ENCODE measurements at places on chromosomes 6 and 20.

- no peak for DNase-seq
Observed at GRCh38 chr6:33380272-33380981, 11.2 kb upstream of the KIFC1 start.

GRCh38 chr6:34143884-34144580, 1.9 kb downstream of the GRM4 start:
- DNase-seq: peak; percentile 25

GRCh38 chr6:118810420-118811027, 83.4 kb upstream of the ASF1A start:
- DNase-seq: peak; percentile 37

GRCh38 chr6:142802124-142802523, 142.9 kb downstream of the HIVEP2 start:
- DNase-seq: peak; percentile 32

GRCh38 chr6:167236239-167236571, 54.9 kb upstream of the UNC93A start:
- no peak for DNase-seq

- no peak for DNase-seq
Observed at GRCh38 chr6:53284901-53285300, 63.8 kb downstream of the ELOVL5 start.

DNA sequence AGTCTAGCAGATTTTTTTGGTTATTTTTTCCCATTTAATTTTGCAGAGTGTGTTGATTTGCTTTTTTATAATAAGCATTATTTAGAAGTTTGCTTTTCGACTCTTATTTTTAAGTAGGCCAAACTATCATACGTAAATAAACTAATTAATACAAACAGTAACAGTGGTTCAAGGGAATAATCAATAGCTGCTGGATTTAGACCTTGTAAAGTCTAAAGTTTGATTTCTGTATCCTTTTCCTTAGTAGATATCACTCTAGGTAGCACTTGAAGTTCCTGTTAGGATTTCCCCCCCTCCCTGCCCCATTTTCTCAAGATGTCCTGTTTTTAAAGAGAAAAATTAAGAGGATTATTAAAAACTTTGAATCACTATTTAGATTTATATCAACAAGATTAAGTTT, 136.1 kb downstream of the B3GAT2 start:
- no peak for DNase-seq

DNA sequence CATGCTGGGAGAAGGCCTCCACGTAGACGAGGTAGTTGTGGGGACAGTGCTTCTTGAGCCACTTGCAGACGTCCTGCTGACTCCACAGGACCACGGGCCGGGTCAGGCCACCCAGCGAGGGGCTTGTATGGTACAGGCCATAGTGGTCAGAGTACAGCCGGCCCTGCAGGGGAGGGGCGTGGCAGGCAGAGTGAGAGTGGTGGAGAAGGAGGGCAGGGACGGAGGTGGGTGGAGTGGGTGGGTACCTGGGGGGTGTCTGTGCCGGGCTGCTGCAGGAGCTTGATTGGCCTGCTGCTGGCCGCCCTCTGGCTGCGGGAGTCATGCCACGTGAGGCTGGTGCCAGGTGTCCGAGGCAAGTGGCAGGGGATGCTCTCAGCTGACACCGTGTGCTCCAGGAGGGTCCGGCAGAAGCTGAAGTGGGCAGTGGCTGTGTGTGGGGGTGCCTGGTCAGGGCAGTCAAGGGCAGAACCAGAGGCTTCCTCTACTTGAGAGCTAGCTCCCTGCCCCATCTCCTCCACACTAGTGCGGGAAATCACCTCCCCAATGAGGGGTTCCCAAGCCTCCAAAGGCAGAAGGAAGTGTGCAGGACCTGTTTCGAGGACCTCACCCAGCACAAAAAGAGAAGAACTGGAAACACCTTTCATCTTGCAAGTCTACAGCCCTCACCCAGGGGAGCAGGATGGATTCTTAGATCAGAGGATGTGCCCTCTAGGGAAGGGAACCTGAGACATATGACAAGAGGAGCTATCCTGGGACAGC, 2.3 kb downstream of the SAMD10 start:
- DNase-seq: no peak

- DNase-seq: no peak
Observed at GRCh38 chr20:47660983-47661700, 124.1 kb downstream of the SULF2 start.

DNA sequence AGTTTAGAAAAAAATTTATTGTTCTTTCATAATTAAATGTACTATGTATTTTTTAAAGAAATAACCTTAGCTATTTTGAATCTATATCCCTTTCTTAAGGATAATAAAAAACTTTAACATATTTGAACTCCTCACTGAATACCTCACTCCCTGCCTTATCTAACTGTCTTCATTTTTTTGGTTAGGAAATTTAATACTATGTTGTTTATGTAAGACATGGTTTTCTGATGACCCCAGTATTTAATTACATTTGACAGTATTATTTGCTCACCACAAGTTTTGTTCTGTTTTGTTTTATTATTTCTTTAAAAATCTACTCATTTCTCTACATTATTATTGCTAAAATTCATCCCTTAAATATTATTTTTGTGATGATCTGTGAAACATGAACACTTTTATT, 394.4 kb upstream of the ADGRB3 start:
- DNase-seq: no peak

GRCh38 chr6:11609324-11610071, 71.9 kb downstream of the TMEM170B start:
- DNase-seq: no peak

- DNase-seq: no peak
Observed at GRCh38 chr6:2209226-2209809, 36.1 kb downstream of the GMDS start.

DNA sequence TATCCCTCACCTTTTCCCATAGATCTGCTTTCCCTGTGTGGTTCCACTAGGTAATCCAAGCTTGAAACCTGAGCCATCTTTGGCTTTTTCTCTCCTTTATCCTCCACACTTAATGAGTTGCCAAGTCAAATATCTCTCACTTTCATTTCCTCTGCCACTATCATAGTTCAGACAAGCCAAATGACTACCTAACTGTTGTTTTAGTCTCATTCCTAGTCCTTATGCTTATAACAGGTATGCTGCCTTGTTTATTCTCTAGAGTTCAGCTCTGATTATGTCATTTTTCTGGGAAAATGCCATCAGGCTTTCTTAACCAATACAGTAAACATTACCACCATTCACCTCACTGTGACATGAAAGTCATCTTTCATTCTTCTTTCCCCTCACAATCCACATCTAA, 6.5 kb downstream of the EFHC1 start:
- no peak for DNase-seq

DNA sequence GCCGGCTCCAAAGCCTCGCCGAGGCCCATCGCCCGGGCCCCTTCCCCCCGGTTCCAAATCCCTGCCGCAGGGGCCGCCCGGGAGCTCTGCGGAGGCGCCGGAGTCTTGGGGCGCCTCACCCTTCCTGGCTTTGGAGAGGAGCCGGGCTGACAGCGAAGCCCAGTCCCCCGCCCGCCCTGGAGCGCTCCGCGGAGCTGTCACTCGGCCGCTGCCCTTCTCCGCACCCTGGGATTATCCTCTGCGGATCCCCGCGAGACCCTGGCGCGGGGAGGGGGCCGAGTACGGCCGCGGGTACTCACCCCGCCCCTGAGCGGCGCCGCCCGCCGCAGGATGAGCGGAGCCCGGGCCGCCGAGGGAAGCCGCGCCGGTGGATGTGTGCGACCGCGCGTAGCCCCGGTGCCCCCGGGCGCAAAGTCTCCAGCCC, 343 bp downstream of the SNAP91 start:
- no peak for DNase-seq

- no peak for DNase-seq
Observed at GRCh38 chr6:26118999-26119398, 31.8 kb downstream of the HFE start.

DNA sequence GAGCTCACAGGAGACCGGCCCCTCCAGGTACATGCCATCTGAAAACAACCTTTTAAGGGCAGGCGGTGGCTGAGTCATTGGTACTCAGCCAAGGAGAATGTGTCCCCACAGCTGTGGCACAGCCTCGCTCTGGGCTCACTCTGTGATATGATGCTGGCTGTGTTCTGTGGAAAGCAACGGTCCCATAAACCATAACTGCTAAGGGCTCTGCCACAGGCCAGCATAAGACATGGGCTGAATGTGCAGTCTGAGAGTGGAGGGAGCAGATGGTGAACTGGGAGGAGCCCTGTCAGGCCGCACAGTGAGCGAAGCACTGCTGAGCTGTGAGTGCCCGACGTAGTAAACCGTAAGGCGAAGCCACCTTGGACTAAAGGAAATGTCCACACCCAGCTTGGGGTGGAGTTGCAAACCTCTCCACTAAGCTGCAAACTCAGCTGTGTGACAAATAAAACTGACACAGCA, 375.8 kb downstream of the THBS2 start:
- DNase-seq: no peak

- no peak for DNase-seq
Observed at GRCh38 chr6:37686111-37686510, 11.6 kb downstream of the MDGA1 start.

- DNase-seq: no peak
Observed at GRCh38 chr6:15521582-15521981, 141.2 kb downstream of the DTNBP1 start.

DNA sequence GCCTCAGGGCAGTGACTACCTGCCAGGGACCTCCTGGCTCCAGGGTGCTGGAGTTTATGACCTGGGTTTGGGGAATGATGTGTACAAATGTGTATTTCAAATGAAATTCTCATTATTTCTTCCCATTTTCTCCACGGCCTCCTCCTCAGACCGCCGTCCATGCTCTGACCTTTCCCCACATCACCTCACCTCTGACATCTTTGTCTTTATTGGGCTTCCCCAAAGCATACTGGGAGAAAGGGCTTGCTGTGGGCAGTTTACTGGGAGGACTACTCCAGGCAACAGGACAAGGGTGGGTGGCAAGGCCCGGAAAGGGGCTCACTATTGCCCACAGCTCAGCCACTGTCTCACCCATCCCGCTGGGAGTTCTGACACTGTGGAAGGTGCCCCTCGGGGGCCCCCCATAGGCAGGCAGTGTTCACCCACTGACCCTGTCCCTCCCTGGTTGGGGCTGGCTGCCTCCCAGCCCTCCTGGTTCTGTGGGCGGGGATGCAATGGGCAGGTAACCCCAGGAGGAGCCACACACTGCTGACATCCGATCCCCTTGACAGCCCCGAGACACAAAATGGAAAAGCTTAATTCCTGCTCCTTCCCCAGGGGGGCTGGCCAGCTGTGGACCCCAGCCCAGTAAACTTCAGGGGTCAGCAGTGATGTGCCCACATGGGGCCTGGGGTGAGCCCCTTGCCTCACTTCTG, 39.8 kb upstream of the CST7 start:
- DNase-seq: no peak

Measured in stimulated activated CD8-positive, alpha-beta memory T cell treated with anti-CD3 and anti-CD28 coated beads, Interleukin-15, amount 100 ng/mL, for 4 hours (primary cell).